ENCODE measurements at places on chromosomes 2 and 18.
A peak's percentile ranks its signal among the peaks of the same experiment; 100 is the strongest.

DNA sequence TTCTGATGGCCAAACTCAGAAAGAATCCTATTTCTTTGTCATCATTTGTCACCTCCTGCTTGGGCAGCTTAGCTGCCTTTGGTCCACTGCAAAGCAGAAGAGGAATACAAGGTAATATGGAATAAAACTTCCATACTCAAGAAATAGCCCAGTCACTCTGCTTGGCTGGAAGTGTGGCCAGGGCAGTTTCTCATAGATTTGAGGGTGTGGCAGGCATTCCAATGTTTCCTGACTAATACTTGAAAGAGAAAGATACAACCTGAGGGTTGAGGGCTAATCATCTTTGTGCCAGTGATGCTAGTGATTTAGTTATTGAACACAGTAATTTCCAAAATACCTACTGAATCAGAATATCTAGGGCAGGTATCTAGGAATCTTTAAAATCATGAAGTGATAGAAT, 83.1 kb downstream of the FAM161A start:
- DNase-seq: no peak

- no peak for DNase-seq
Observed at GRCh38 chr2:9188823-9189222, 17.8 kb upstream of the ASAP2 start.

DNA sequence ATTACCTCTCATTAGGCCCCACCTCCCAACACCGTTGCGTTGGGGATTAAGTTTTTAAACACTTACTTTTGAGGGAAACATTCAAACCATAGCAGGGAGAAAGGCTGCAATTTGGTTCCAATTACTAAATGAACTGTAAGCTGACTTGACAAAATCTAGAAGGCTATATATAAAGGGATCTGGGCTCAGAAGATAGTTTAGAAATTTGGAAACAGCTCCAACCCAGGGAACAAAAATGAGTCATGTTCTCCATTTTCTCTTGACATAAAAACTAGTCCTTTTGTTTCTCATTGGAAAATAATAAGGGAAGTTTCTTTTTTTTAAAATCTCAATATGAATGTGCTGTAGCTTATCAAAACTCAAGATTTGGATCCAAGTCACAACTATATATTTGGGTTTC, 17.5 kb downstream of the MOGAT1 start:
- DNase-seq: no peak

GRCh38 chr2:54656863-54657262, 66.6 kb upstream of the EML6 start:
- no peak for DNase-seq

DNA sequence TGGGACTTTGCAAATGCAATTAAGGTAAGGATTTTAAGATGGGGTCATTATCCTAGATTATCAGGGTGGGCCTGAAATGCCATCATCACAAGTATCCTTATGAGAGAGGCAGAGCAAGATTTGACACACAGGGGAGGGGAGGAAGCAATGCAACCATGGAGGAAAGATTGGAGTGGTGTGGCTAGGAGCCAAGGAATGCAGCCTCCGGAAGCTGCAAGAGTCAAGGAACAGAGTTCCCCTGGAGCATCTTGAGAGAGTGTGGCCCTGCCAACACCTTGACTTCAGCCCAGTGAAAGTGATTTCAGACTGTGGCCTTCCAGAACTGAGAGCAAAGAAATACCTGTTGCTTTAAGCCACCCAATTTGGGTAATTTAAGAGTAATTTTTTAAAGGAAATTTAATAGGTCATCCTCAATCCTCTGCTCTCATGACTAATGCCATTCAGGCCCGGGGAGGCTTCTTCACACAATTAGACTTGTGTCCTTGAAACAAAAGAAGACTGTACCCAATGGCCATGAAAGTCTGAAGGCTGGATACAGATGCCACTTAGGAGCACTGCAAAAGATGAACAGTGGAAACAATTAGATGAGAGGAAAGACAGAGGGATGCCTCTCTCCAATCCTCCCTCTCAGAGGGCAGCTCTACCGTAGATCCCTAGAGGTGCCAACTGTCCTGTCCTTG, 250.3 kb upstream of the ID2 start:
- DNase-seq: no peak

DNA sequence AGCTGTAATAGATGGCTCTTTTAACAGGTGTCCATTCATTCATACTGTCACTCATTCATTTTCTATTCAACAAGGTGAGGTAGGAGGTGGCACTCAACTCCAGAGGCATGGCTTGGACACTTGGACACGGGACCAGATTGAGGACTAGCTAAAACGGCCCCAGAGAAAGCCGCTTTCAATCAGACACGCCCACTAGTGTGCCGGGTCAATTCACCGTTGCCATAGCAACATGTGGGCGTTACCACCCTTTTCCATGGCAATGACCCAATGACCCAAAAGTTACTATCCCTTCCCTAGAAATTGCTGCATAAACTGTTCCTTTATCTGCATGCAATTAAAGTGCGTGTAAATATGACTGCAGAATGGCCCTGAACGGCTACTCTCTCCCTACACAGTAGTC, 49.2 kb upstream of the LGALSL start:
- DNase-seq: peak; percentile 28

DNA sequence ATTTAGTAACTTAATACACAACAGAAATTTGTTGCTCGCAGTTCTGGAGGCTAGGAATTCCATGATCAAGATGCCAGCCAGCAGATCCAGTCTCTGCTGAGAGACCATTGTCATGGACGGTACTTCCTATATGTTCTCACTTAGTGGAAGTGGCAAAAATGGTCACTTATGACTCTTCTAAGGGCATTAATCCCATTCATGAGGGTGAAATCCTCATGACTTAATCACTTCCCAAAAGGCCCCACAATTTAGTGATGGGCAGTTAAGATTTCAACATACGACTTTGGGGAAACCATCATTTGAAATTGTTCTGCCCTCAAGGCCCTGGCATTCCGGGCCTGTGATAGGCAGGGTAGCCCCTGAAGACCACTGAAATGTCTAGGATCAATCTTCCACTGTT, 23.0 kb downstream of the BZW1 start:
- no peak for DNase-seq

DNA sequence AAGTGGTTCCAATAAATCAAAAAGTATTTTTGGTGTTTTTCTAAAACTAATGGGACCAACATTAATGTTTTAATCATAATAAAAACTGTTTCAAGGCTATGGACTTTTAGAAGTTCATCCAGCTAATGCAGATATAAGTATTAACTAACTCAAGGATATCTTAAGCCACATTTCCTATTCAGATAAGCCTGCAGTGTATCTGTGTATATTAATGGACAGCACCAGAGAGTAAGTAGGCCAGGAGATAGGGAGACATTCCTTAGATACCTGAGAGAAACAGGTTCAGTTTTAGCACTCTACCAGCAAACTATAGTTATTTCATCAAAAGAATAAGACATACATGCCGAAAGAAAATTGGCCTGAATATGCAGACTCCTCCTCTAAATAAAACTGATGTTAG, 27.3 kb downstream of the PREPL start:
- no peak for DNase-seq

GRCh38 chr2:158507141-158507540, 50.4 kb downstream of the PKP4 start:
- DNase-seq: no peak

DNA sequence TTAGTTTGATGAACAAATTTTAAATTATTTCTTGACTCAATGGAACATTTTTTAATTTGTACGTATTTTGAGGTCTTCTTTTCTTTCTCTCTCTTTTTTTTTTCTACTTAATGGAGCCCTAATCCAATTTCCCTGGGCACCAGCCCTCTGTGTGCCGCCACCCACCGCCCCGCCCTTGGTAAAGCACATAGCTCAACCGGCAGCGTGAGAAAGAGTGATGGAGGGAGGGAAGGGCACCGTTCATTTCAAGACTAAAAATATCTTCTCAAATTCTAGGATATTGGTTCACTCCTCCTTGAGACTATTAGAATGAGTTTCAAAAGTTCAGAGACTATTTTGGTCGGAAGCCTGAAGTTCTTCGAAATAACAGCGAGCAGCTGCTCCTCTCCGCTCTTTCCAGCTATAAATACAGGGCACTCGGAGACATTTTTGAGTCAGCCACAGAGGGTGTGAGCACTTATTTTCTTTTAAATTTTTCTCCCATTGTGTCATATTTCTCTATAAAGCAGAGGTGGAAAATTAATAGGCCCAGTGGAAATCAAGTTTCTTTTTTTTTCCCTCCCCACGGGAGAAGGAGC, 731.7 kb upstream of the ID2 start:
- DNase-seq: no peak

DNA sequence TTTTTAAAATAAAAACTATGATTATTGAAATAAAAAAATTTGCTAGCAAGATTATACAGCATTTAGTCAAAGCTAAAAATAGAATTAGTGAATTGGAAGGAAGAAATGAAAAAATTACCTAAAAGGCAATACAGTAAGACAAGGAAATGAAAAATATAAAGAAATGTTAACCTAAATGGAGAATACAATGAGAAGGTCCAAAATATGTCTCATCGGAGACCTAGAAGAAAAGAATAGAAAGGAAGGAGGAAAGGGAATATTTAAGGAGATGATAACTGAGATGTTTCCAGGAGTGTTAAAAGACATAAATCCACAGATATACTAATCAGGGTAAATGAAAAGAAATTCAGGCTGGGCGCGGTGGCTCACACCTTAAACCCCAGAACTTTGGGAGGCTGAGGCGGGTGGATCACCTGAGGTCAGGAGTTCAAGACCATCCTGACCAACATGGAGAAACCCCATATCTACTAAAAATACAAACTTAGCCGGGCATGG, 78.9 kb downstream of the AFF3 start:
- no peak for DNase-seq

GRCh38 chr2:207863345-207863744, 93.6 kb upstream of the FZD5 start:
- DNase-seq: no peak

- DNase-seq: no peak
Observed at GRCh38 chr18:25614168-25614567, 262.2 kb upstream of the ZNF521 start.

- DNase-seq: no peak
Observed at GRCh38 chr18:40375837-40376236, 1579.2 kb upstream of the PIK3C3 start.

DNA sequence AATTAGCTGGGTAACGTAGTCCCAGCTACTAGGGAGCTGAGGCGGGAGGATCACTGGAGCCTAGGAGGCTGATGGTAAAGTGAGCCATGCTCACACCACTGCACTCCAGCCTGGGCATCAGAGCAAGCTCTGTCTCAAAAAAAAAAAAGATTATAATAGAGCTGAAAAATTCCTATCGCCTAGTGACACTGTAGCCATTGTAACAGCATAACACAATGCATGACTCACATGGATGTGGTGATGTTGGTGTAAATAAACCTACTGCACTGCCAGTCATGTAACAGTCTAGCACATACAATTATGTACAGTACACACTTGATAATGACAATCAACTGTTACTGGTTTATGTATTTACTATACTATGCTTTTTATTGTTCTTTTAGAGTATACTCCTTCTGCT, 39.6 kb downstream of the MGAT4A start:
- no peak for DNase-seq

DNA sequence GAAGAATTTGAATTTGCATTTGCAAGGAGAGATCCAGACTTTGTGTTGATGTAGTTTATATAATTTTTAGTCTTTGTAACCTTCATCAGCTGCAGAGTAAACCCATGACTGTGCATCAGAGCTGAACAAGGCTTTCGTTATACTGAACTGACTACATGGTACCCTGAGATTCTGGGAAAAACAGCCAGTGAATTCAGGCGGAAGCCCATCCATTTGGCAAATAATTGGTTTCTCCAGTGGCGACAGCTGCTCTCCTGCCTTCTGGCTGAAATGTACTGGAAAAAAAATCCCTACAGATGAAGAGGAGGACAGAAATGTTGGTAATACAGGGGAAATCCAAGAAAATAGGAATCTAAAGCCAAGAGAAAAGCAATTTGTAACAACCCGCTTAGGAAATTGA, 657.5 kb upstream of the CDH7 start:
- DNase-seq: no peak

- no peak for DNase-seq
Observed at GRCh38 chr2:8927510-8928455, 75.7 kb downstream of the MBOAT2 start.

DNA sequence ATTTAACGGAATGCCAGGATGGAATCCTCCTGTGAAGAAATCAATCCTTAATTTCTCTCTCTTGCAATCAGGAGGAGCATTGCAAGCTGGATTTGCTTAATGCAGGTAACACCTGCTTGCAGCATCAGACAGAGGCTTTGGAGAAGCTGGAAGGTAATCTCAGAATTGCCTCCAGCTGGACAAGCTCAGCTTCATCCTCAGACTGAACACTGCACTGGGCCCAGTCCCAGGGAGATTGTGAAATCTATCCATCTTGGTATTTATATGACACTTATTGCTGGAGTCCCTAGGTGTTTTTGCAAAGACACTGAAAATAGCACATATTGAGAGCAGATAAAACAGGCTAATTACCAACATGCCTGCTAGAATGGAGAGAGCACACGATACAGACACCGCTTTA, 179.4 kb upstream of the SESTD1 start:
- DNase-seq: no peak

DNA sequence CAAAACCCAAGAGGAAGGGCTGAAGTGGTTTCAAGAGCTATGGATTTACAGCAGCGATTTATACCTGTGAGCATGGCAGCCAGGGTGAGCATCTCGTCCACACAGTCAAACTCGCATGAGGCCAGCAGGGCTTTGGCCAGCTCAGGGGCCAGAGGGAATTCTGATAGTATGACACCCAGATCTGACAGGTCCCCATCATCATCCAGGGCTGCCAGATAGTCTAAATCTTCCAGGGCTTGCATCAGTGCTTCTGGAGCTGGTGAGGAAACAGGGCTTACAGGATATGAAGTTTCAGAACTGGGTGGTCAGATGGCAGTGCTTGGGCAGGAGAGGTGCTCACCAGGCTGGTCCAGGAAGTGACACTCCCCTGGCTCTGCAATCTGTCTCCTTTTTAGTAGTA, 3.5 kb downstream of the DQX1 start:
- DNase-seq: no peak

DNA sequence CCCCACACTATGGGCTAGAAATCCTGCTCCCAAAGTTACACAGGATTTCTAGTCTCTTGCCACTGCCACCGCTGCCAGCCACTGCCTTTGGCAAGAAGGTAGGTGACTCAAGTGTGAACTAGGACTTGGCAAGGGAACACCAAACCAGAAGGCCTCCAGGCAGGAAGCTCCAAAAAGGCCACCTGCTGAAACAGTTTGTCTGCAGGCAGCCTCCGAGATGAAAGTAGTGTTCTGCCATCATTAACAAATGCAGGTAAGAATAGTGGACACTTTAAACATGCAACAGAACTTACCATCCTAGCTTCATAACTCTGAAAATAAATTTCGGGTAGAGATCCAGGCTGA, 3.9 kb downstream of the ANKRD44 start:
- no peak for DNase-seq

DNA sequence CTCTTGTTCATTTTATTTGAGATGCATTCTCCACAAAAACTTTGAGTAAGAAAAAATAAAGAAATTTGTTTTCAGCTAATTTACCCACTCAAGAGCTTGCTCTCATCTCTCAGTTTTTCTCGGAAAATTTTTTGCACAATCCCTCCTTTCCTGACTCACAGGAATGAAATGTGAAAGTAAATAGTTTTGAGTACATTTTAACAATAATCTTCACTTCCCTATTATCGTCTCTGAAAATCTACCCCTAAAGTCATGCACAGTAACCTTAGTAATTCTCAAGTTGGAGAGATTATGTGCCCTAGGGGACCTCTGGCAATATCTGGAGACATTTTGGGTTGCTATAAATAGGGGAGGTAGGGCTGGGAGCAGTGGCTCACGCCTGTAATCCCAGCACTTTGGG, 2.6 kb downstream of the CYB5A start:
- no peak for DNase-seq

- no peak for DNase-seq
Observed at GRCh38 chr2:28750316-28751251, 1.0 kb upstream of the PPP1CB start.

Measured in left renal cortex interstitium (tissue), 4 donors.